ENCODE measurements at places on chromosomes 4 and X. TPM values are rescaled to one million over a fixed set of nuclear protein-coding genes. Genes with fewer than 3 reads are reported as not detected.

GRCh38 chrX:81355436-81355835 lies 153.5 kb downstream of the SH3BGRL start:
- DNase-seq, result no peak
- no peaks in the 10 kb centered on the region for H3K36me3 ChIP-seq
- no peaks in the 10 kb centered on the region for H3K27me3 ChIP-seq
- H3K4me3 ChIP-seq, result no peak overlapping the region
- H3K4me1 ChIP-seq, result no peaks in the 10 kb centered on the region

GRCh38 chr4:52983563-52984303 lies 121.6 kb downstream of the RASL11B start:
- peaks cover 6% of the 10 kb centered on the region for H3K4me1 ChIP-seq
- no peak for DNase-seq
- H3K27ac ChIP-seq, result peak overlapping the region; percentile 59
- no peaks in the 10 kb centered on the region for H3K27me3 ChIP-seq
- H3K4me3 ChIP-seq, result no peak overlapping the region

DNA sequence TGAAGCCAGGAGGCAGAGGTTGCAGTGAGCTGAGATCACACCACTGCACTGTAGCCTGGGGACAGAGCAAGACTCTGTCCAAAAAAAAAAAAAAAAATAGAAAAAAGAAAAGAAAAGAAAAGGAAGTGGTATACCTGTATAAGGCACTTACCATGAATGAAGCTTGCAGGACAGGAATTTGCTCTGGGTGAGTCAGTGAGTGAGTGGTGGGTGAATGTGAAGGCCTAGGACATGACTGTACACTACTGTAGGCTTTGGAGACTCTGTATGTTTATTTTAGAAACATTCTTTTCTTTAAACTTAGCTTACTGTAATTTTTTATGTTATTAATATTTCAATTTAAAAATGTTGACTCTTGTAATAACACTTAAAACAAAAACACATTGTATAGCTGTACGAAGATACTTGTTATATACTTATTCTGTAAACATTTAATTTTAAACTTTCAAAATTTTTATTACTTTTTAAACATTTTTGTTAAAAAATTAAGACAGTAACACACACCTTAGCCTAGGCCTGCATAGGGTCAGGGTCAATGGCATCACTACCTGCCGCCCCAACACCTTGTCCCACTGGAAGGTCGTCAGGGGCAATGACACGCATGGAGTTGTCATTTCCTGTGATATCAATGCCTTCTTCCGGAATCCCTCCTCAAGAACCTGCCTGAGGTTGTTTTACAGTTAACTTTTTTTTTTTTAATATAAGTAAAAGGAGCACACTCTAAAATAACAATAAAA lies 78.7 kb downstream of the CLNK start:
- no peak for DNase-seq
- no peak overlapping the region for H3K27ac ChIP-seq
- H3K36me3 ChIP-seq, result no peaks in the 10 kb centered on the region
- H3K4me1 ChIP-seq, result no peaks in the 10 kb centered on the region

- no peak overlapping the region for H3K4me3 ChIP-seq
- H3K27ac ChIP-seq, result no peak overlapping the region
- no peaks in the 10 kb centered on the region for H3K27me3 ChIP-seq
Observed at GRCh38 chrX:133185119-133185518, 33.0 kb downstream of the TFDP3 start.

The PABPC1L2B gene
- total RNA-seq, result not detected

DNA sequence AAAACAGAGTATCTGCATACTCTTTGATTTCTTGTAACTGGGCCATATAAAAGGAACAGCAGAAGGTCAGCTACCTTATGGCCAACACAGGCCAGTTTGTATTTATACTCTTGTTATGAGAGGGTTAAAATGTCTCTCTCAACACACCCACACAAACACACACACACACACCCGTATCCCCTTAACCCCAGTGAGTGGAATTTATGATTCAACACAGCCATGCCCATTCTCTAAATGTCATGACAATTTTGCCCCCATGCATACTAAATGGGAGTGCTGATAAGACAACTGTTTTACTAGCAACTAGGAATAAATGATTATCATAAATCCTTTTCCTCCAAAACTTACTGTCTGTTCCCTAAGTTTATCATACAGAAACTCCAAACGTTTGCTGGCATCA lies 22.1 kb upstream of the SCD5 start:
- H3K36me3 ChIP-seq, result peaks cover 76% of the 10 kb centered on the region
- no peak for DNase-seq
- H3K4me1 ChIP-seq, result no peaks in the 10 kb centered on the region
- H3K4me3 ChIP-seq, result no peak overlapping the region
- H3K27ac ChIP-seq, result no peak overlapping the region

- no peaks in the 10 kb centered on the region for H3K27me3 ChIP-seq
- peak; percentile 80 for DNase-seq
- H3K27ac ChIP-seq, result no peak overlapping the region
- H3K4me1 ChIP-seq, result no peaks in the 10 kb centered on the region
- H3K36me3 ChIP-seq, result no peaks in the 10 kb centered on the region
Observed at GRCh38 chrX:119488749-119489148, 20.5 kb downstream of the SLC25A5 start.

DNA sequence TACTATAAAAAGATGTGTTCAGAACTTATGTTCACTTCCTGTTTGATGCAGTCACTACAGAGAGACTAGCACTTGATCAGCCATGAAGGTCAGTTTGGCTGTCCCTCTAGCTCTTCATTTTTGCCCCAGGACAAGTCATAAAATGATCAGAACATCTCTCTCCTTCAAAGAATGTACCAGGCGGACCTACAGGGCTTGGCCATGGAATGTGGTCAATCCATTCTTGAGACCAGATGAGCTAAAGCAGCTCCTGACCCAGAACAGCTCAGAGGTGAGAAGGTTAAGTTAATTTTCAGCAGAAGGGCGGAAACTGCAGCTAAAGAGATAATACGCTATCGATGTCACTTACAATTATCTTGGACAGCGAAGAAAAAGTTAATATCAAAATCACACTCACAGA lies 49.2 kb upstream of the TAB3 start:
- no peak for DNase-seq
- no peaks in the 10 kb centered on the region for H3K4me1 ChIP-seq
- H3K27me3 ChIP-seq, result no peaks in the 10 kb centered on the region
- H3K4me3 ChIP-seq, result no peak overlapping the region

DNA sequence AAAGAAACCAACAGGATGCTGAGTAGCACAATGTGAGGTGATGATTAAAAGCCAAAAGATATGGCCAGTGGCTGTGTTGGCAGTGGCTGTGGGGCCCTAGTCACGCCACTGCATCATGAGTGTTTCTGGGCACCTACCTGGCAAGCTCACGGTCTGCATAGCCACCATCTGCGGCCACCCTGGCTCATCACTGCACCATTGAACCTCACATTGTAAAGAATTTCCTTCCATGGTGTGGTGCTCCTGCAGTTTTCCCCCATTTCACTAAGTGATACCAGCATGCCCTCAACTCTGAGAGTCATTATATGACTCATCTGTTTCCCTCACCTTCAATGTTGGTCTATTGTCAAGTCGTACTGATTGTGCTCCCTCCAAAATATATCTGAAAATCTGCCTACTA lies 45.5 kb upstream of the CLNK start:
- no peak overlapping the region for H3K27ac ChIP-seq
- H3K4me1 ChIP-seq, result no peaks in the 10 kb centered on the region
- H3K36me3 ChIP-seq, result no peaks in the 10 kb centered on the region
- no peak for DNase-seq

The MID2 gene
- total RNA-seq, result 37.1 TPM

- H3K27ac ChIP-seq, result no peak overlapping the region
- no peaks in the 10 kb centered on the region for H3K36me3 ChIP-seq
- no peaks in the 10 kb centered on the region for H3K27me3 ChIP-seq
- no peaks in the 10 kb centered on the region for H3K4me1 ChIP-seq
- DNase-seq, result no peak
Observed at GRCh38 chr4:158139086-158139485, 33.7 kb downstream of the GASK1B start.

The MAGEA6 gene
- not detected for total RNA-seq

GRCh38 chr4:96162636-96163035 lies 322.7 kb downstream of the PDHA2 start:
- no peaks in the 10 kb centered on the region for H3K4me1 ChIP-seq
- H3K36me3 ChIP-seq, result no peaks in the 10 kb centered on the region
- no peak overlapping the region for H3K27ac ChIP-seq
- DNase-seq, result no peak
- no peak overlapping the region for H3K4me3 ChIP-seq

- no peak overlapping the region for H3K27ac ChIP-seq
- no peak for DNase-seq
- H3K36me3 ChIP-seq, result no peaks in the 10 kb centered on the region
- no peaks in the 10 kb centered on the region for H3K4me1 ChIP-seq
- no peaks in the 10 kb centered on the region for H3K27me3 ChIP-seq
Observed at GRCh38 chr4:24330573-24330972, 253.8 kb downstream of the DHX15 start.

DNA sequence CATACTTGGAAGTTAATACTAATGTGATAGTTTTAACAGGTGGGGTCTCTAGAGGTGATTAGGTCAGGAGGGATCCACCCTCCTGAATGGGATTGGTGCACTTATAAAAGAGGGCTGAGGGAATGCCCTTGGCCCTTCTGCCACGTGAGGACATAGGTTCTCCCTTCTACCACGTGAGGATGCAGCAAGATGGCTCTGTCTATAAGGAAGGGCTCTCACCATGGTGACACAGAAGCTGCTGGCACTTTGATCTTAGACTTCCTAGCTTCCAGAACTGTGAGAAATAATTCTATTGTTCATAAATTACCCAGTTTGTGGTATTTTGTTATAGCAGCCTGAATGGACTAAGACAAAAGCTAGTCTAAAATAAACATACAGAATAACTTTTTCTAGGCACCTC lies 1.0 kb downstream of the AADAT start:
- H3K4me1 ChIP-seq, result no peaks in the 10 kb centered on the region
- no peaks in the 10 kb centered on the region for H3K36me3 ChIP-seq
- H3K27ac ChIP-seq, result no peak overlapping the region
- H3K27me3 ChIP-seq, result no peaks in the 10 kb centered on the region

The USP26 gene
- total RNA-seq, result not detected

GRCh38 chr4:21792736-21793135 lies 155.8 kb downstream of the KCNIP4 start:
- H3K4me1 ChIP-seq, result no peaks in the 10 kb centered on the region
- H3K4me3 ChIP-seq, result no peak overlapping the region
- no peaks in the 10 kb centered on the region for H3K27me3 ChIP-seq

The MAGED2 gene
- total RNA-seq, result 187 TPM

The ODAM gene
- total RNA-seq, result not detected

The TMEM255A gene
- total RNA-seq, result not detected

DNA sequence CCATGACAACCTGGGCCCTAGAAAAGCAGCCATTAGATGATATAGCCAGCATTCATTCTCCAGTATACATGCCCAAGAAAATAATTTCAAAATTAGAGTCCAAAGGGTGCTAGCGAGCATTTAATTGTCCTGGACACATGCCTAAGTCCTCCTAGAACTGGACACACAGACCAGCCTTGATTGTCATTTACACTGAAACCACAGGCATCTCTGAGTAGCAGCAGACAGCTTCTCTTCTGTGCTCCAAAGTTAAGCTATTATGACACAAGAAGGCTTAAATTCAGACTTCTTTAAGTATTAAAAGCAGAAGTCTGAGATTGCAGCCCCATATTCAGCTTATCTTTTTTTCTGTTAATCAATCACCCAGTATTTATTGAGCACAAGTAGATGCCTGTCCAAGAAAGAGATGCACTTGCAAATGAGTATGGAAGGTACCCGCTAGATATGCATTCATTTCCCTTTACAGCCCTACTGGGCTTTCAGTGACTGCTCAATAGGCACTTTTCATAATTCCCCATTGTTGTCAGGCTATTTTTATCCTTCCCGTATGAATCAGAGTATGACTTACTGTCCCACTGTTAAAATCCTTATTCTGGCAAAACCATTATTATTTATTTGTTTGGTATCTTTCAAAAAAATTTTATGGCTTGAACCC lies 374.1 kb downstream of the FBXW7 start:
- no peak overlapping the region for H3K4me3 ChIP-seq
- H3K27ac ChIP-seq, result no peak overlapping the region
- no peaks in the 10 kb centered on the region for H3K27me3 ChIP-seq

- H3K36me3 ChIP-seq, result no peaks in the 10 kb centered on the region
- no peak overlapping the region for H3K27ac ChIP-seq
- no peaks in the 10 kb centered on the region for H3K4me1 ChIP-seq
- DNase-seq, result no peak
- H3K27me3 ChIP-seq, result no peaks in the 10 kb centered on the region
- no peak overlapping the region for H3K4me3 ChIP-seq
Observed at GRCh38 chrX:56975611-56976010, 19.7 kb downstream of the SPIN3 start.

GRCh38 chr4:53307819-53308780 lies 57.8 kb downstream of the SCFD2 start:
- no peaks in the 10 kb centered on the region for H3K27me3 ChIP-seq
- H3K4me1 ChIP-seq, result peaks cover 5% of the 10 kb centered on the region
- no peak overlapping the region for H3K4me3 ChIP-seq
- no peak for DNase-seq
- H3K27ac ChIP-seq, result no peak overlapping the region

The MAGEH1 gene
- 37.3 TPM for total RNA-seq

GRCh38 chr4:100312615-100313350 lies 122.5 kb upstream of the DDIT4L start:
- no peak overlapping the region for H3K4me3 ChIP-seq
- H3K4me1 ChIP-seq, result peaks cover 2% of the 10 kb centered on the region
- H3K27ac ChIP-seq, result no peak overlapping the region
- no peaks in the 10 kb centered on the region for H3K27me3 ChIP-seq
- H3K36me3 ChIP-seq, result no peaks in the 10 kb centered on the region

DNA sequence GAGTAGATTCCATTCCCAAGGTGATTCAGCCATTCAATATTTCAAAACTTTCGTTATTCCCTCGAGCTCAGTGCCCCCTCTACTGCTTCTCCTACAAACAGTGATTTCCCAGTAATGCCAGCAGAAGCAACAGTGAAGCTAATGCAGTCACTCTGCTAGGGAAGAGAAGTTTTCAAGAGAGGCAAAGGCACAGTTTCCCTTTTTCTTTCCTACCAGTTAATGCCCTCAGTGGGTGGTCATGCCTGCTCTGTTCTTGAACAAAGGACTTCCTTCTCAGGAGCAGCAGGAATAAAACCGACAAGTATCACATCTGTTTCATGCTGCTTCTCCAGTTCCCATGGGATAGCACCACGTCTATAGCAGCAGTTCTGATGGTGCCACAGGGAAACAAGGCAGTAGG lies 317.2 kb downstream of the TENM3 start:
- H3K36me3 ChIP-seq, result no peaks in the 10 kb centered on the region
- no peak for DNase-seq
- no peaks in the 10 kb centered on the region for H3K4me1 ChIP-seq
- no peaks in the 10 kb centered on the region for H3K27me3 ChIP-seq

DNA sequence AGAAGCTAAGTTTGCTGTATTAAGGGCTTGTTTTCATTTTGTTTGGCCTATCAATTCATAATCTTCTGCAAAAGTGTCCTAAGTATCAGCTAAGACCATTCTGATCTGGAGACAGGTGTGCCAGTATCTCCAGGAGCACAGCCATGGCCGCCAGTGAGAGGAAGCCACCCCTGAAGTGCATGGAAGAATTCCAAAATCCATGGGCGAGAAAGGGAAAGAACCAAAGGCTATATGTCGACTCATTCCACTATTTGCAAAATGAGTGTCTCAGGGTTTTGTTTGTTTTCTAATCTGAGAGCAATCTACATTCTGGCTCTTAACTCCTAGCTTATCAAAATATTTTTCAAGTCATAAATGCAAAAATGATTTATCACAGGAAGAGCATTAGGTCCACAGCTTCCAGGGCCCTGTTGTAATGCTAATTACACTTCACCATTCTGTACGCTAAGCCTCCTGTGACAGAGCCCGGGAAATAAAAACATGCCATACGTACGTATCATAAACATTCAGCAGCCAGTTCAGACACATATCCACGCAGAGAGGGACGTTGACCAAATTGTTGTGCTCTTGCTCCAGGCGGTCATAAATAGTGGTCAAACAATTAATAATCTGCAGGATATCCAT lies 137.3 kb upstream of the FTHL17 start:
- DNase-seq, result no peak
- no peaks in the 10 kb centered on the region for H3K27me3 ChIP-seq
- no peak overlapping the region for H3K27ac ChIP-seq
- no peak overlapping the region for H3K4me3 ChIP-seq
- no peaks in the 10 kb centered on the region for H3K36me3 ChIP-seq
- H3K4me1 ChIP-seq, result no peaks in the 10 kb centered on the region
